Tracheal epithelial cell (primary cell): ENCODE measurements at places on chromosomes 2 and 18. TPM values are rescaled to one million over a fixed set of nuclear protein-coding genes. Genes with fewer than 3 reads are reported as not detected.

The POTEC gene
- not detected in 2 replicates for total RNA-seq

The ICOS gene
- total RNA-seq: not detected in 2 replicates

The ALK gene
- total RNA-seq: not detected in 2 replicates

The ALPG gene
- under 0.01 TPM in 1 of 2 replicates, not detected in the other for total RNA-seq

The PRSS56 gene
- total RNA-seq: not detected in 2 replicates

The ARHGAP28 gene
- total RNA-seq: 0.21 and 0.72 TPM in 2 replicates

The DLX2 gene
- total RNA-seq: under 0.01 TPM in 1 of 2 replicates, not detected in the other

The ASAP2 gene
- total RNA-seq: 36.9 and 47.5 TPM in 2 replicates

The CNRIP1 gene
- 0.96 TPM in 1 of 2 replicates, not detected in the other for total RNA-seq

The GKN1 gene
- not detected in 2 replicates for total RNA-seq

The TXNDC2 gene
- not detected in 2 replicates for total RNA-seq

The AOX1 gene
- total RNA-seq: 4.7 and 15.7 TPM in 2 replicates

The AQP12A gene
- total RNA-seq: not detected in 2 replicates

The LYPD1 gene
- 4.1 TPM in 1 of 2 replicates, not detected in the other for total RNA-seq
